Right renal cortex interstitium (tissue), 3 donors: ENCODE measurements at places on chromosomes 12 and 14.

DNA sequence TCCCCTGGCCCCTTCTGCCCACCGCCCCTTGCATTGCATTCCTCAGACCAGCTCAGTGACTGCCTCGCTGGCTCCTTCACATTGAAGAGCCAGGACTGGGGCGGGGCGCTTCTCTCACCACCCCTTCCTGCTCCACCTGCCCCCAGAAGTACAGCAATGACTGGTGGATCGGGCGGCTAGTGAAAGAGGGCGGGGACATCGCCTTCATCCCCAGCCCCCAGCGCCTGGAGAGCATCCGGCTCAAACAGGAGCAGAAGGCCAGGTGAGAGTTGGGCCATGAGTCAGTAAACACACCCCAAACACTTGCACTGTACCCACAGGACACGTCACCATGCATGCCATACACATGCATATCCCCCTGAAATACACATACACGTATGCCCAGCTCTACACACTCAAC, 5.8 kb downstream of the CACNB3 start:
- no peak for DNase-seq

DNA sequence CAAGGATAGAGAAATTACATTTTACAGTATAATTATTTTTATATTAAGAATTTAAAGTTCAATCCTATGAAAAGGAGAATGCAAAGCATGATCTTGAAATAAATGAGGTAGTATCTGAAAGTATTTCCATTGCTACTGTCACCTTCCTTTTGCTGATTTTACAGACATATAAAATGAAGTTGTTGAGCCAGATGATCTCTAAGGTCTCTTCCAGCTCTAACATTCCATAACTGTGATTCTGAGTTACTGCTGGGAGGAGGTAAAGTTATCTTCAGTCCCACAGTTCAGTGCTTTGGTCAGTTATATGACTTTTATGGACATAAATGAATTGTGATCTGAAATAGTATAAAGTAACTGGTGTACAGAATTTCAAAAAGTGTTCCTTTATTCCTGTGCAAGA, 52.8 kb downstream of the SLC38A6 start:
- DNase-seq: no peak

DNA sequence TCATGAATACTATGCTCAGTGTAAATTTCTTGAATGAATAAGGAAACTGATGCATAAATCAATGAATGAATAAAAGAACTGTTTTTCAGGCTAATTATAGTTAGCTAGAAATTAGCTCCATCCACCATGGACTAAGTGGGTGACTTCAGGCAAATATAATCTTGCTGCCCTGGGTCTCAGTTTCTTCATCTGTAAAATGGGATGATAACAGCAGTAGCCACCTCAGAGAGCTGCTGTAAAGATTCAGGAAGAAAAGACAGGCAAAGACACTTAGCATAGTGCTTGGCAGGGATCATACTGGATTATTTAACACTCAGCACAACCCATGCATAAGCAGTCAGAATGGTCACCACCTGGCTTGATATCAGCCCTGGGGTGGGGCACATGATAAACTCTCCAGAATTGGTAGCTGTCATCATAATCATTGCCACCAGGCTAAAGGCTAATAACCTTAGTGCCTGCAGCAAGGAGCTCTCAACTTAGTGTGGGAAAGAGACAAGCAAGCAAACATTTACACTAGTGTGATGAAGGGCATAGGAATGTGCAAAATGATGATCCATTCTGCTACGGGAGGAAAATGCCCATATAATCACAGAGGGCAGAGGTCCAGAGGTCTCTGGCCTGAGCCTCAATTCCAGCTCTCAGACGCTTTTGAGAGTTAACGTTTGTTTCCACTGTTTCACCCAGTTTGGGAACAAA, 234.7 kb upstream of the TBX3 start:
- no peak for DNase-seq

DNA sequence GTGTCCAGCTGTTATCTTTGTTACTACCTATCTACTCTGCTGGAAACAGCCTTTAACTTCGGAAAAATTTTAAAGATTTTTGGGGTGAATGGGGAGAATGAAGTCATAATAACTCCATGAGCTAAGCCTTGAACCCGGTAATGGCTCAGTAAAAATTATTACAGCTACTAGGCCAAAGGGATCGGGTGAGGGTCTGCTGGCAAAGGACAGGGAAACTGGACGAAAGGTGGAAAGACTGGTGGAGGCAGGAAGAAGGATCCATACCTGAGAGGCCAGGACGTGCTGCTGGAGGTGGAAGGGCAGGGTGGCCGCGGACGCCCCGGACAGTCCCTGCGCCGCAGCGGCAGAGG, 10.1 kb downstream of the TBX3 start:
- no peak for DNase-seq

DNA sequence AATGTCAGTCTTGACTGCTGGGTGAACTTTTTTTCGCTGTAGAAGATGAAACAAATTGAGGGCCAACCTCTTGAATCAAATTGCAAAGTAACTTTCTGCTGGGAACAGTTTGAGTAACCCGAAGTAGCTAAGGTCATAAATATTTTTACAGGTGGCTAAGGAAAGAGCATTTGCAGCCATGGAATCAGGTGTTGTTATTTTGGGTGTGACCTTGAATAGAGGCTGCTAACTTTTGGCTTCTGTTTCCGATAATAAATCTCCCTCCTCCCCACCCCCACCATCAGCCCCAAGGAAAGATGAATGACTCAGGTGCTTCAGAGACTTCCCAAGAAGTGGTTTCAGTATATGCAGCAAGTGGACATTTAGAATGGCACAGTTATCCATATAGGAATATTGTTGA, 571.7 kb downstream of the DIO2 start:
- DNase-seq: no peak

DNA sequence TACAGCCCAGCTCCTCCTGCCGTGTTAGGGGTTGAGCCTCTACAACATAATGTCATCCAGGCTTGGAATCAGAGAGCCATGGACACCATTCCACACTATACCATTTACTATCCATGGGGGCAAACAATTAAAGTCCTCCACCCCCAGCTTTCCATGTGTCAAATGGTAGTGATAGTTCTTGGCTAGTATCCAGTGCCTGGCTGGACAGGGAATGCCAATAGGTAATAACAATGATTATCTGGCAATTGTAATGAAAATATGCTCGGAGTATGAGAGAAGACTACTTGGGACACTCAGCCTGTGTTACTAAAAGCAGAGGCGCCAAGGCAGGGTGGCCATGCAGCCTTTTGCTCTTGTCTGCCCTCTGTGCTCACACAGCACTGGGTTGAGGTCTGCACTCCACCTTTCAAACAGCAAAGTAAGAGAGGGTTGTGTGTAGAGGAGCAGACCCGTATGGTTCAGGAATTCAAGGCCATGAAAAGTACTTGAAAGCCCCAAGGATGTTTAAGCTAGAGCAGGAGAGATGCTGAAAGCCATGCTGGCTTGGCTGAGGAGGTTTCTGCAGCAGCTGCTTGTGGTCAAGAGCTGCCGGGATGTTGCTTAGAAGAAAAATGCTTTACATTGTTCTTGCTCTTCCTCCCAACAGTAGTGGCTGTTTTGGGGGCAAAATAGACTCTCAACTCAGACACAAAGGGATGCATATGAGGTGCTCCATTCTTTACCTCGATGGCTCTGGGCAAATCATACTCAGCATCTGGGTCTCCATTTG, 10.6 kb downstream of the SERPINA3 start:
- DNase-seq: no peak

GRCh38 chr12:92528097-92528496, 174.7 kb upstream of the PLEKHG7 start:
- DNase-seq: no peak

DNA sequence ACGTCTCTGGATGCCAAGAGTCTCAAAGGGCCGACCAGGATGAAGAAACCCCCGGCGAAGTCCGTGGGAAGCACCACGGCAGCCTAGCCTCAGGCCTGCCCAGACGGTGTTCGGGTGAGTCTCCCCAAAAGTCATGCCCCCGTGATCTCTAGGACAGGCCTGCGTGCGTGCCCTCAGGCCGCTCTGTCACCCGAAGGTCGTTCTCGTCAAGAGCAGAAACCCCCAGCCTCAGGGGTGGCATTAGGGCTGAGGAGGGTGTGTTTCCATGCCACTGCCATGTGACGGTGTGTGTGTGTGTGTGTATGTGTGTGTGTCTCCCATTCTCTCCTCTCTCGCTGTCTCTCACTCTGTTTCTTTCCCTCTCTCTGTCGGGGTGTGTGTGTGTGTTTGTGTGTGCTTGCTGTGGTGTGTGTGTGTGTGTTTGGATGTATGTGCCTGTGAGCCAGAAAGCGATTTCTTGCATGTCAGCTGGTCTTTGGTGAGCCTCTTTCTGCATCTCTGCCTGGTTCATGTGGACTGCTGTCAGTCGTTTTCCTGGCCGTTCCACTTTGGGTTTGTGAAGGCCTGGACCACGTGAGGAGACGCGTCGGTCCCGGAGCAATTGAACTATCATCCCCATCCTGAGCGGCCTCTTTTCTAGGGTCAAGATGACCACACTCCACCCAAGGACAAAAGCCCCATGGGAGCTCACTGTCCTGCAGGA, 772.5 kb upstream of the ALG10B start:
- DNase-seq: no peak

GRCh38 chr12:49219417-49220026, 30.6 kb upstream of the TUBA1A start:
- no peak for DNase-seq

DNA sequence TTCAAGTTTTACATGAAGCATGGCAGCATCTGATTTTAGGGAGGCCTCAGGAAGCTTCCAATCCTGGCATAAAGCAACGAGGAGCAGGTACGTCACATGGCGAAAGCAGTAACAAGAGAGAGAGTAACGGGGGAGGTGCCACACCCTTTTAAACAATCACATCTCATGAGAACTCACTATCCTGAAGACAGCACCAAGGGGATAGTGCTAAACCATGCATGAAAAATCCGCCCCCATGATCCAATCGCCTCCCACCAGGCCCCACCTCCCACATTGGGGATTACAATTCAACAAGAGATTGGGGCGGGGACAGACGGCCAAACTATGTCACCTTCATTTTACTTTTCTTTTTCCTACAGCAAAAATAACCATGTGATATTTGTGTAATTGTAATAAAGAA, 7.2 kb upstream of the MAP3K9 start:
- DNase-seq: no peak
